ENCODE measurements at places on chromosomes 11 and 22.

DNA sequence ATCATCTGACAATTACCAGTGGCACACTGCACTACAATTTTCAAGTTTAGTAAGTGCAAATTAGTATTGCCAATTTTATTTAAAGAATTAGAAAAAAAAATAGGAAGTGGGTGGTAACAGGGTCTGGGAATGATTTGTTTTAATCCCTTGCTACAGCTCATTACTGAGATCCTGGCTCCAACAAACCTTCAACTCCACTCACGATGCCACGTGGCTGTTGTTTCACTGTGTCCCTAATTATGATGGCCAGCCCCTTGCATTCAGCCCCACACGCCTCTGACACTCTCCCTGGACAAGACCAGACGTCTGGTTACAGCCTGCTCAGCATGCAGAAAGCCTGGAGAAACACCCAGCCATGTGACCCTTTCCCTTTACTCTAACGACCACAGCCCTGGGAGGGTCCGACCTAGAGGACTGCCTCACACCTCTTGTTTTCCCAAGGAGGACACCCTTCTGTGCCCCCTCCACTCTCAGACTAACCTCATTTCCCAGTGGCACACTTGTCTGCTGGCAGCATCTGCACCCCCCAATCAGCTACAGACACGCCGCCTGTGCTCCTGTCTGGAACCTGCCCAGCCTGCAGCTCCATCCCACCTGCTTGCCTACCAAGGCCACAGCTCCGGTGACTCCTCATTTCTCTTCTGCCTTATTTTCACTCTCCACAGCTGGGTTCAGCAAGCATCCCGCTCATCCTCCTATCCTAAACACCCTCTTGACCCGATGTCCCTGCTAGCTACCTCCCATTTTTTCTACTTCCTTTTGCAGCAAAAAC is 18.5 kb upstream of the SLC25A1 start:
- DNase-seq, result no peak

DNA sequence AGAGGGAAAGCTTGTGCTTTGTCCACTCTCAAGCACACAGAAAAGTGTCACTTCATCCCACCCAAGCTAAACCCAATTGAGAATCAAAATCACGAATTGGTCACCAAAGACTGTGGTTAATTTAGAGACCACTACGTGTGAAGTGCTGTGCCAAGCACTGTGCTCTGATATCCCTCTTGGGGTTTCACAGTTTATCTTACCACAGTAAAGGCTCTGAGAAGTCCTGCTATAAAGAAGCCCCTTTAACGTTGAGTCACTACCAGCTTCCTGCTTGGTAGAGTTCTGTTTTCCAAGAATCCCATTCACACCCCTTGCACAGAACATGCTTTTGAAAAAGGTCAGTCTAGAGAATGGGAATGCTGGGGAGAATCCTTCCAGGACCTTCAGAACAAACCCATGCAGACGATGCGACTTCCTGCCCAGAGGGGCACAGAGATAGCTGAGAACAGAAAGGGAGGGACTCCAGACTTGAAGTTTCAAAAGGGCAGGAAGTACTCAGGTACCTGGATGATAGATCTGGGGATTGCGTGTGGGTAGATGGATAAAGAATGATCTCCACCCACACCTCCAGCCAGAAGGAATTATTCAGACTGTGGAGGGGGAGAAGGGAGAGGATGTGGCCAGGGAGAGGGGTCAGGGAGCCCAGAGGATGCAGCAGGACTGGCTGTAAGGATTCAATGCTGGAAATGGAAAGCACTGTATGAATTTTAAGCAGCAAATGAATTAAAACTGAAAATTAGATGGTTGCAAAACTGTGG is 18.1 kb upstream of the TSPAN18 start:
- DNase-seq, result no peak

DNA sequence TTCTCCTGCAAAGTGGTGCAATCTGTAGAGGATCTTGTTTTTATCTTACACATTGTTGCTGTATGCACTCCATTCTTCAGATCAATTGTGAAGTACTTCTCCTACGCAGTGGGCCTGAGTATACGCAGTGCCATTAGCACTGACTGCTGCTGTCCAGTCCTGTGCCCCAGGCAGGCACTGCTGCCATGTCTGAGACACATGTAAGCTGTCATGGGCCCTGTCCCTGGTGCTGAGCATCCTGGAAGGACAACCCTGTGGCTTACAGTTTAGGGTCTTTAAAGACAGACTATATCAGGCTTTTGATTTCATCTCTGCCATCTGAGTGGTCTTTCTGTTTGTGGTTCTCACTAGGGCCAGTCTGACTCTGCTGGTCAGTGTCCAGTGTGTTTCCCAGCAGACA is 44.8 kb upstream of the PTPN5 start:
- no peak for DNase-seq

- DNase-seq, result no peak
Measured at GRCh38 chr22:37703906-37704305, 7.1 kb downstream of the TRIOBP start.

GRCh38 chr22:43837666-43838065 is 24.6 kb downstream of the SULT4A1 start:
- DNase-seq, result no peak

GRCh38 chr22:25497181-25497641 is 67.3 kb upstream of the GRK3 start:
- no peak for DNase-seq

GRCh38 chr11:69862331-69862771 is 43.1 kb upstream of the FGF3 start:
- DNase-seq, result no peak

DNA sequence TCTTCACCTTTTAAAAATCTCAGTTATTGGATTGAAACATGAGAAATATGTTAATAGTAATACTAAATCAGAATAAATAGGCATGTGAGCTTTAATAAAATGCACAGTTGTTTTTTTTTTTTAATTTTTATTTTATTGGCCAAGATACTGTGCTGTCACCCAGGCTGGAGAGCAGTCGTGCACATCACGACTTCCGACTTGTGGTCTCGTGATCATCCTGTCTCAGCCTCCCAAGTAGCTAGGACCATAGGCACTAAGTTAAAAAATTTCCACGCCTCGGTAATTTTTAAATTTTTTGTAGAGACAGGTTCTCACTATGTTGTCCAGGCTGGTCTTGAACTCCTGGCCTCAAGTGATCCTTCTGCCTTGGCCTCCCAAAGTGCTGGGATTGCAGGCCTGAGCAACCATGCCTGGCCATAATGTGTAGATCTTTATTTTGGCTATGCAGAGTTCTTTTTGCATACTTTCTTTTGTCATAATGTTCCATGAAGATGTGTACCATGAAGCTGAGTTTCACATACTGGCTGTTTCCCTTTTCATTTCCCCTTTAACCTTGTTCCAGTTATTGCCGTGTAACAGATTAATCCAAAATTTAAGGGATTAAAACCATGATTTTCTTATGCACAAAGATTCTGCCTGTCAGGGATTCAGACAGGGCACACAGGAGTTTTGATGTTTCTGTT is 16.0 kb downstream of the CAPRIN1 start:
- no peak for DNase-seq

- no peak for DNase-seq
Measured at GRCh38 chr11:68206211-68206610, 6.9 kb downstream of the KMT5B start.

DNA sequence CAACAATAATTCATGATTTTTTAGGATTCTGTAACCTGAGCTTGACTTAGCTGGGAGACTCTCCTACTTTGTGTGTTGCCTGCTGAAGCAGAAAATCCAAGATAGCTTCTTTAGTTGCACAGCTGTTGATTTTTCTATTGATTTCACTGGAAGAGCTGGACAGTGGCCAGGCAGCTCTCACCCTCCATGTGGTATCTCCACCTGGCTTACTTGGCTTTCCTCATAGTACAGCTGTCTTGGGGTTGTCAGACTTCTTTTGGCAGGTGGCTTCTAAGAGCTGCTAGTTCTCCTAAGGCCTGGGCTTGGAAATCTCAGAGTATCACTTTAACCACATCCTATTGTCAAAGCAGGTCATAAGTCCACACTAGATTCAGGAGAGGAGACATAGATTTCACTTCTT is 130.8 kb upstream of the SPON1 start:
- DNase-seq, result no peak

GRCh38 chr11:96149743-96150555 is 193.0 kb downstream of the MAML2 start:
- DNase-seq, result no peak

DNA sequence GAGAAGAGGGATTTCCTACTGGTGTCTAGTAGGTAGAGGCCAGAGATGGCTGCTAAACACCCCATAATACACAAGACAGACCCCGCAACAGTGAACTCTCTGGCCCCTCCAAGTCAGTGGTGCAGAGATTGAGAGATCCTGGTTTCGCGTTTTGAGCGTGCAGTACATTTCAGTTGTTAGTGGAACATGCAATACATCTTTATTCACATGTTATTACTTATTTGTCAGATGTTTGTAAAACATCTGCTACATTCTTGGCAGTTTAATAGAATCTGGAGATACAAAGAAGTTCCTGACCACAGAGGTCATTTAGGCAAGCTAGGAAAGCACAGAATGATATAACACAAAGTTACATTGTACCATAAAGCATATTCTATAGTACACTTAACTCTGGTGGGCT is 41.5 kb downstream of the ST3GAL4 start:
- no peak for DNase-seq

- DNase-seq, result no peak
Measured at GRCh38 chr11:60788401-60789125, 3.4 kb downstream of the MS4A10 start.

- no peak for DNase-seq
Measured at GRCh38 chr11:117410861-117411710, 83.4 kb downstream of the CEP164 start.

DNA sequence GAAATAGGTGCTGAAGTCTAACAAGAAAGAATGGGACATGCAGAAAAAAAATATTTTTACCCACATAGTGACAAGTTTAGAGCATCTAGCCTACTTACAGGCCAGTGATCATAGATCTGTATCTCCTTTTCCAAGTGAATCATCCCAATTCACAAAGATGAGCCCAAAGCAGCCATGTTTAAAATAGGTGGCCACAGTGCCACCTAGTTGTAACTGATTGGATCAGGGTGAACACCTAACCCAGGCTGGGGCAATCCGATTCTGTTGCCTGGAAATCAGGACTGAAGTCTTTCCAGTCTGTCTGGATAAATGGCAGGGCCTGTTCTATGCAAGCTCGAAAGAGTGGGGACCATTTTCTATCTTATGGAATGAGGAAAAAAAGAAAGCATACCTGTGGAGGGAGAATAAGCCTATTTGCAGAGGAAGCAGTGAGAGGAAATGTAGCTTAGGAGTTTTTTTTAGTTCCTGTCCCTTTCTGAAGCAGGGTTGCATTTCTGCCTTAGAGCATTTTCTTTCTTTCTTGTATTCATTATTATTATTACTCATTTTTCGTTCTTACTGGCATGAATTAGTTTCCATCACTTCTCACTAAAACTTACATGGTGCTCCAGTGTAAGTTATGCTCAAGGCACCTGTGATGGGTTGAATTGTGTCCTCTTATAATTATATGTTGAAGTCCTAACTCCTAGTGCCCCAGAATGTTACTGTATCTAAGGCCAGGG is 113.2 kb upstream of the RAG2 start:
- DNase-seq, result no peak

GRCh38 chr11:95923439-95923727 is 524 bp downstream of the MTMR2 start:
- DNase-seq, result no peak

- no peak for DNase-seq
Measured at GRCh38 chr11:82909015-82909640, 7.6 kb downstream of the DDIAS start.

DNA sequence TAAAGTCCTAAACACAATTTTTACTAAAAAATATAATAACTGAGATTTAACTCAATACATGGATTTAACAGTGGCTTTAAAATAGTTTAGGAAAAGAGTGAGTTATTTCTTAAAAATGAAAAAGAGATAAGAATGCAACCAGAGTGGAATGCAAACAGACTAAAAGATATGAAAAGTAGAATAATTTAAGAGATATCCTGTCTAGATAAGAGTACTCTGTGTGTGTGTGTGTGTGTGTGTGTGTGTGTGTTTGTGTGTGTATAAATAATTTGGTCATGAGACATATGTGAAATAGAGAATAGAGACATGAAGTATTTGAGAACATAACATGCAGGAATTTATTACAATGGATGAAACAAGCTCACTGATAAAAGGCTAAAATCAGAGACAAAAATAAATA is 986.9 kb upstream of the CHORDC1 start:
- DNase-seq, result no peak

DNA sequence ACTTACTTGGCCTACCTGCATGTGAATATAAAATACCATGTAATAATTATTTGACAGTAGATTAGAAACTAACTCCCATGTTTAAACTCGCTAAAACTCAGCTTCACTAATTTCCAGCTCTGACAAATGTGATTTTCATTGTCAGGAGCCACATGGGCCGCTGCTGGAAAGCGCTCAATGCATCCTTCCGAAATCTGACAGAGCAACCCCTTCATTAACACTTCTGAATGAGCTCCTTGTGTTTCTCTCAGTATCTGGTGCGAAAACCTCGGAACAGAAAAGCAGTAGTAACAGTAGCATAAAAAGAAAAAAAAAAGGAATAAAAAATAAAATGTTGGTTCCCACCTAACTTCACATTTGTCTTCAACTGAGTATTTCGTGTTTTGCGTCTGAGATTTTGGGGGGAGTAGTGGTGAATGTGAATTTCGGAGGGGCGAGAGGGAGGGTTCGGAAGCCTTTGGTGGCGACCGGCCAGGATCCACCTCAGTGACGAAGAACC is 710 bp downstream of the MTCH2 start:
- DNase-seq, result no peak

DNA sequence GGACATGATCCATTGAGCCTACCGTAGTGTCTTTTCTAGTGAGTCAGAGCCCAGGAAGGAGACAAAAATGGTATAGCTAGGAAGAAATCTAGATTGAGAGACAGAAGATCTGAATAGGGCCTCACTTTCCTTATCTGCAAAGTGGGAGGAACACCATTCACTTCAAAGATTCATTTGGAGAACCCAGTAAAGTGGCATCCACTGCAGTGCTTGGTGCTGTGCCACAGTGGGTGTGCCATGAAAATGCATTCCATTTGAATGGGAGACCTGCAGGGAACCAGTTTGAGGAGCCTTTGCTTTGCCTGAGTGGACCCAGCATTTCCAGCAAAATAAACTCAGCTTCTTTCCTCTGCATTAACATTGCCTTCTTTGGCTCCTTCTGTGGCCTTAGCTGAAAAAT is 470.5 kb upstream of the CADM1 start:
- no peak for DNase-seq

DNA sequence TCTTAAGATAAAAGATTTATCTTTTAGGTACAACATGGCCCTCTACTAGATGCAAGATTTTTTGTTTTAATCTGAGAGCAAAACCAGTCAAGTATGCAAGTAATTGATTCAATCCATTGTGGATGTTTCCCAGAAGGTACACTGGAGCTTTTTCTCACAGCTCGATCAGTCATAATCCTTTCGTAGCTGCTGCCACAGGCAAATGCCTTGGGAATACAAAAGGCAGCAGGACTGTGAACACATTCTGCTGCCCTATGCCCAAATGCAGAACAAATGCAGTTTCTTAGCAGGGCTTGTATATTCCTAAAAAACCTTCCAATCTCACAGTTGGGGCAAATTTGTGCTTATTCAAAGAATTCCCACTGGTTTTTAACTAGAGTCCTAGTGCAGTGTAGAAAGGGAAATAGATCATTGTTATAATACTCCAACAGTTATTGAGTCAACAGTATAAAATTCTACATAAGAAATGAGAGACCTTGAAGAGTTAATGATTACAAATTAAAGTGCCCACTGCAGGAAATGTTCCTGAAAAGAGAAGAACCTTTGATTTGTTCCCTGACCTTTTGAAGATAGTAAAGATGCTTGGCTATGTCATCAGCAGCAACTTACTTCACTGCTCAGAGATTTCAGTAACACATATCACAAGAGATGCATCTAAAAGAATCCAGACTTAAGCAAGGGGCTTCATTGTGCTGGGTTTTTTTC is 14.1 kb downstream of the LPXN start:
- DNase-seq, result no peak

GRCh38 chr11:7427733-7428132 is 57.6 kb upstream of the OLFML1 start:
- no peak for DNase-seq
